H4 (cell line): ENCODE measurements at places on chromosomes 1 and 21.
A peak's percentile ranks its signal among the peaks of the same experiment; 100 is the strongest.

DNA sequence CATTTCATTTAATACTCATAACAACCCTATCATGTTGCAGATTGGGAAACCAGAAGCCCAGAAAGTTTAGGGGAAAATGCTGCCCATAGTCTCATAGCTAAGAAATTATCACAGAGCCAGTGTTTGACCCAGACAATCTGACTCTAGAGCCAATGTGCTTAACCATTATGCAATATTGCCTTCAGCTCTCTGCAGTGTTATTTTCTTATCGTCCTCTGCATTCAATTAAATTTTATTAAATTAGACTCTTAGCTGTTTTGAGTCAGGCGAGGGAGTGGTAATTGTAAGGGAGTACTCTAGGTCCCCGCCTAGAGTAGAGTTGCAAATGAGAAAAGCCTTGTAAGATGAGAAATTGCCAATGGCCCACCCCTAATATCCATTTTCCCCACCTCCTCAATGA, 191.1 kb downstream of the TTLL7 start:
- no peak for DNase-seq

DNA sequence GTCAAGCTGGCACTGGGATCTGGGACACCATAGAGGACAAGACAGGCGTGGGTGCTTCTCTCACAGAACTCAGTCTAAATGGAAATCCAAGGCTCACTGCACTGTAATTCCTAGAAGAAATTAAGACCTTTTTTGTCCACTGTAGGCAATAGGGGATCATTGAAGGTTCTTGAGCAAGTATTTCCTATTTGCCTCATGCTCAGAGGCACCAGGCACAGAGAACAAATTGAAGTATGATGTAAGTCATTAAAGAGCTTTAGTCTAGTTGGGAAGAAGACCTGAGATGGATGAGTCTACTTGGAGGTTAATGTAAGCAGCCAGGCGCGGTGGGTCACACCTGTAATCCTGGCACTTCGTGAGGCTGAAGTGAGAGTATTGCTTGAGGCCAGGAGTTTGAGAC, 34.6 kb downstream of the EIF2D start:
- DNase-seq: no peak

DNA sequence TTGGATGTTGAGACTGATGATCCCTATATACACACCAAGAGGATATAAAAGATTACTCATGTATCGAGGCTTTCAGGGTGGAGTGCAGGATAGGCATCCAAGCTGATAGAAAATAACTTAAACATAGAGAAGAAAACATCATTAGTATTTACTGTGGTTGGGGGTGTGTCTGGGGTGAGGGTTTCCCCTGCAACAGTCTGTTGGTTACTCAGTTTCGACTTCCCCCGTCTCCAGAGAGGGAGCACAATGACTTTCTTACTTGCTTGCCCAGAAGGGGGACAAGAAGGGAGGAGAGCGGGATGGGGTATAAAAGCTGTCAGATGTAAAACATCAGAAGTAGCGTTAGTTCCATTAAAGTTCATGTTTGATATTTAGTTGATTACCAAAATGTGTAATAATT, 717.4 kb upstream of the ZP4 start:
- DNase-seq: no peak

GRCh38 chr1:209749205-209749604, 6.6 kb upstream of the TRAF3IP3 start:
- DNase-seq: no peak

DNA sequence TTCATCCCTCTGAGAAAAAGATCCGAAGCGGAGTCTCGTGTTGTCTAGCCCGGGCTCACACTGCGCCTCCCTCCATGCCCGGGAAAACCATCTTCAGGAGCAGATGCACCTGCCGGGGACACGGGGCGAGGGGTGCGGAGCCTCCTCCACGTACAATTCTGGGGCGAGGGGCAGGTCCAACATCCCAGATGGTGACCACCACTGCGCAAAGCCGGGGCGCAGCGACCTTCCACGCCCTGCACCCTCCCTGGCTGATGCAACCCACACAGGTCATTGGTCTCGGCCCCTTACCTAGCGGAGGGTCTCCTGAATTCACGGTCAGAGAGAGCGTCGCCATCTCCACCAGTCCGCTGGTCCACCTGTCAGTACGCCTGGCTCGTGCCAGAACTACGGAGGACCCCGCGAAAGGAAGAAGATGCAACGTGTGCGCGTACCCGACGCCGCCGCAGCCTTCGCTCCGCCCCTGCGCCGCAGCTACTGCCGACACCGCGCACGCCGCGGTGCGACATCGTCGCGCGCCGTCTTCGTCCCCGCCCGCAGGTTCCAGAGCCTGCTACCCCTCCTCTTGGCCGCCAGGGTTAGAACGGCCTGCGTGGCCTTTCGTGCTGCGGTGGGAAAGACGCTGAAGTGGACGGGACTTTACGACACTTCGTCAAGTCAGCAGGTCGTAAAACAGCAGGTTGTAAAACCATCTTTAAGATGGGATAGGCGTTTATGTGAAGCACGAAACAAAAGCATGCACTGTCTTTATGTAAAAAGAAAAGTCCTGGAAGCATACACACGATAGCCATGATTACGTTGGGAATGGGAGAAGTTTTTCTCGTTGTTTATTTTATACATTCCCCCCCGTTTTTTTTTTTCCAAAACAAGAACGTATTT, at the start of gene EPRS1:
TSS of gene EPRS1 (minus strand) at position 454 of the 879 bp plus-strand sequence. CDS start at position 337, 117 bp downstream.
- DNase-seq: peak; percentile 98

DNA sequence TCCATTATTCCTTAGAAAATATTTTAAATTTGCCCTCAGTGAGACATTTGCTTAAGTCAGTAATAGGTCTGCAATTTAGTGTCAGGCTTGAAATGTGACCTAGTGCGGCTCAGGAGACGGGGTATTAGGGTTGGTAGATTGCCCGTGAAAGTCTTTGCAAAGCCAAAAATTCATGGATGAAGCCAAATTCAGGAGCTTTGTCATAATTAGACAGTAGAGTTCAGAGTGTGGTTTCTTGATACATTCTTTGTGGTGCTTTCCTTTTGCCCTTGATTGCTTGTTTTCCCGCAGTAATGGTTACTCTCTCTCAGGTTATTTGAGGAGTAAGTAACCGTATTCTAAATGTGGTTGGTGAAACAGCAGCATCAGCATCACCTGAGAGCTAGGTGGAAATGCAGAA, 120.7 kb downstream of the RPS6KC1 start:
- DNase-seq: no peak

- no peak for DNase-seq
These were observed 71.3 kb downstream of the WDR4 start for GRCh38 chr21:42807938-42808613.

DNA sequence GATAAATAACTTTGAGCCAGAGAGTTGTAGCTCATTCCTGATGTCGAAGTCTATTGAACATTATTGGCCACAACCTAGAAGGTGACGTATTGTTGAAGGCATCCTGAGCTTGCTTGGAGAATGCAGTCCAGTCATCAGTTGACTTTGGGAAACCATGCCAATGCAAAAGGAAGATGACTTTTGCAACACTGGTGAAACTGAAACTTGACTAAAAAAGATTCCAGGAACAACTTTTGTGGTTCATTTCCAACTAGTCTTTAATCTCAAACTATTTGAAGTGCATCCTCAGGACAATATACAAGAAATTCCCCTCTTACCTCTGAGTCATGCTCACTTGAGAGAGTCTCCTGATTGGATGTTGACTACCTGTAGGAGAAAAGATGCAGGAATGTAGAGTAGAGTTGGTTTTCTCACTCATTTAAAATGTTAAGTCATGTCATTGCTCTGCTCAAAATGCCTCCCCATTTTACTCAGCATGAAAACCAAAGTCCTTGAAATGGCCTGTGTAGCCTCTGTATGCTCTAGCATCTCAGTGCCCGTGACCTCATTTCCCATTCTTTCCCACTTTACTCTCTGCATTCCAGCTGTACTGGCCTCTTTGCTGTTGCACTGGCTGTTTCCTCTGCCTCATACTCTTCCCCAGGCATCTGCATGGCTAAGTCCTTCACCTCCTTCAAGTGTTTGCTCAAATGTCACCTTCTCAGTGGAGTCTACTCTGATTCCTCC, 24.4 kb upstream of the LEPR start:
- no peak for DNase-seq
